ENCODE measurements at places on chromosomes 6 and 20. TPM values are rescaled to one million over a fixed set of nuclear protein-coding genes. Genes with fewer than 3 reads are reported as not detected.
A peak's percentile ranks its signal among the peaks of the same experiment; 100 is the strongest.

- H3K27ac ChIP-seq = no peak overlapping the region
- H3K4me3 ChIP-seq = no peak overlapping the region
- no peaks in the 10 kb centered on the region for H3K36me3 ChIP-seq
These were observed 101.0 kb upstream of the HDGFL1 start for GRCh38 chr6:22468256-22468965.

GRCh38 chr6:30842754-30843610 is 41.3 kb upstream of the DDR1 start:
- H3K27ac ChIP-seq = no peak overlapping the region
- no peak for DNase-seq
- no peaks in the 10 kb centered on the region for H3K36me3 ChIP-seq
- peaks cover 6% of the 10 kb centered on the region for H3K4me1 ChIP-seq
- H3K27me3 ChIP-seq = no peaks in the 10 kb centered on the region

Gene CLPSL2
- total RNA-seq = not detected

Gene WFDC12
- not detected for total RNA-seq

DNA sequence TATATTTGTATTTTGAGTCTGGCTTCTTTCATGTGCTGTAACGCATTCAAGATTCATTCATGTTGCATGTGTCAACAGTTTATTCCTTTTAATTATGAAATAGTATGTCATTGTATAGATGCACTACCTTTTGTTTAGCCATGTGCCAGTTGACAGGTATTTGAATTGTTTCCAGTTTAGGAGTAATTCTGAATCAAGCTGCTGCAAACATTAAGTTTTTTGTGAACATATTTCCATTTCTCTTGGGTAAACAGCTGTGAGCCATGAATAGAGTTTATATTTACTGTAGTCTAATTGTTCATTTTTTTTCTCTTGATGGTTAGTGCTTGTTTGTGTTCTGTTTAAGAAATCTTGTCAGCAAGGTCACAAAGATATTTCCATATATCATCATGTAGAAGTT is 142.4 kb upstream of the RIPOR2 start:
- no peak overlapping the region for H3K4me3 ChIP-seq
- H3K27ac ChIP-seq = no peak overlapping the region
- H3K4me1 ChIP-seq = no peaks in the 10 kb centered on the region
- DNase-seq = no peak
- H3K27me3 ChIP-seq = peaks cover 5% of the 10 kb centered on the region

GRCh38 chr6:76701610-76702009 is 629.1 kb upstream of the IMPG1 start:
- H3K36me3 ChIP-seq = no peaks in the 10 kb centered on the region
- no peak overlapping the region for H3K4me3 ChIP-seq
- H3K27ac ChIP-seq = no peak overlapping the region

Gene SNAI1
- total RNA-seq = not detected

DNA sequence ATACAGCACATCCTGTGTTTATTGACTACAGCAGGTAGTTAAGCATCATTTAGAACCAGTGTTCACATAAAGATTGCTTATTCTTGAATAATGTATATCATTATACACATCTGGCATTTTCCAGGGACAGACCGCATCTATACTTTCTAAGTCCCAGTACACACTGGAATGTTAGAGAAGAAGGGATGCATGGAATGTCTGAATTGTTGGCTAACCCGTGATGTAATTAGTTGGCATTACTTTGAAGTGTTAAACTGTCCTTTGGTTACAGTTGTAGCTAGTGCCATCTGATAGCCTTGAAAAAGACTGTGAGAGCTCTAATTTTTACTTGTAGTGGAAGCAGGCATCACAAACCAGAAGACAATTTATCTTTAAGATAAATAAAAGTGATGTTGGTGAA is 29.8 kb upstream of the MCHR2 start:
- H3K4me3 ChIP-seq = no peak overlapping the region
- H3K27ac ChIP-seq = no peak overlapping the region
- H3K27me3 ChIP-seq = no peaks in the 10 kb centered on the region
- H3K36me3 ChIP-seq = no peaks in the 10 kb centered on the region
- DNase-seq = no peak

DNA sequence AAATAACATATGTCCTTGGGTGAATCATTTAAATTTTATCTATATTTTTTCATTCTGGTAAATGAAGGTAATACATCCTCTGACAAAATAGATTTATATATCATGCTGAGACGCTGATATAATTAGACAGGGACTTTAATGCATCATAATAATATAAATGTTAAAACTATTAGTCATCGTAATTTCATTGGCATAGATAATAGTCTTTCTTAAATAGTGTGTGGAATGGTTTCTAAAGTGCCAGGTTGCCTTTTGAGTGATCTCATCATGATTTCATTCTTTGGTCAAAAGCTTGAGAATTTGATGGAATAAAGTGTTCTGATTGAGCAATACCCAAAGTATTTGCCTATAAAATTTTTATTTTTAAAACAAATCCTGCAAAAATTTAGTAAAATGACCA is 43.2 kb upstream of the BMP5 start:
- H3K4me3 ChIP-seq = no peak overlapping the region
- H3K27me3 ChIP-seq = no peaks in the 10 kb centered on the region
- no peak for DNase-seq
- H3K4me1 ChIP-seq = no peaks in the 10 kb centered on the region

GRCh38 chr20:33531047-33531877 is 41.4 kb downstream of the CBFA2T2 start:
- H3K4me3 ChIP-seq = no peak overlapping the region
- no peak for DNase-seq
- H3K36me3 ChIP-seq = peaks cover 14% of the 10 kb centered on the region
- no peaks in the 10 kb centered on the region for H3K27me3 ChIP-seq
- H3K27ac ChIP-seq = peak overlapping the region; percentile 52

DNA sequence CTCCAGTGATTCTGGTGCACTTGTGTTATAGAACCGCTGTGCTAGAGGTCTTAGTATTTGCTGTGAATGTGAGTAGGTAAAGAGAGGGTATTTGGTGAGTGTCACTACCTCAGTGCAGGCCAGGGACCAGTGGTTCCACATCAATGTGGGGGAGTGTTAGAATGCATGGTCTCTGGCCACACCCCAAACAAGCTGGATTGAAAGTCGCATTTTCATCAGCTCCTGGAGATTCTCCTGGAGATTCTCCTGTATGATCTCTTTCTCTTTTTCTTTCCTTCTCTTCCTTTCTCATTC is 26.8 kb upstream of the BCAS1 start:
- H3K27ac ChIP-seq = no peak overlapping the region
- H3K27me3 ChIP-seq = no peaks in the 10 kb centered on the region
- H3K4me1 ChIP-seq = peaks cover 7% of the 10 kb centered on the region
- no peak overlapping the region for H3K4me3 ChIP-seq

DNA sequence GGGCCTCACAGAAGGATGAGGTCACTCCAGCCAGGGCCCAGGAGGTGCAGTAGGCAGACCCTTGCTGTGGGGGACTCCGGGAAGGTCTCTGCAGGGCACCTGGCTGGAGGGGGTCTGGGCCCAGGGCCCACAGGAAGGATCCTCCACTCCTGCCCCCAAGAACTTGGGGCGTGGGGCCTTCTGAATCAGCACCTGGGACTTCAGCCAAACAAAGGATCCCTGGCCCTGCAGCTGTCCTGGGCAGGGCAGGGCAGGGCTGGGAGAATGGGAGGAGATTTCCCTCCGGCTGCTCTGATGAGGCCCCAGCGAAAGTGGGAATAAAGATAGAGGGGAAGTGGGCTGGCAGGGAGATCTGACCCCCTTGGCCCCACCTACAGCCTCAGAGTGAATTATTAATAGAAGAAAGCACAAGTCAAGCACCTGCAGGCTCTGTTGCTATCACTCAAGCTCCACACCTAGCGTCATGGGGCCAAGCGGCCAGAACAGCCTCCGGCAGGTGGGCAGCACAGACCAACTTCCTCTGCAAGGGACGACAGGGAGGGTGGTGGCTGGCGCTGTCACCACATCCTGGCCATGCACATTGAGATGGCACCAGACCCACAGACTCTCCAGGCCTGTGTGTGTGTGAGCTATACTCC is 61.6 kb upstream of the MRPS10 start:
- no peak overlapping the region for H3K4me3 ChIP-seq
- no peak overlapping the region for H3K27ac ChIP-seq
- H3K4me1 ChIP-seq = no peaks in the 10 kb centered on the region
- peaks cover 16% of the 10 kb centered on the region for H3K36me3 ChIP-seq
- DNase-seq = no peak
- no peaks in the 10 kb centered on the region for H3K27me3 ChIP-seq

Gene ADGRB3
- not detected for total RNA-seq

DNA sequence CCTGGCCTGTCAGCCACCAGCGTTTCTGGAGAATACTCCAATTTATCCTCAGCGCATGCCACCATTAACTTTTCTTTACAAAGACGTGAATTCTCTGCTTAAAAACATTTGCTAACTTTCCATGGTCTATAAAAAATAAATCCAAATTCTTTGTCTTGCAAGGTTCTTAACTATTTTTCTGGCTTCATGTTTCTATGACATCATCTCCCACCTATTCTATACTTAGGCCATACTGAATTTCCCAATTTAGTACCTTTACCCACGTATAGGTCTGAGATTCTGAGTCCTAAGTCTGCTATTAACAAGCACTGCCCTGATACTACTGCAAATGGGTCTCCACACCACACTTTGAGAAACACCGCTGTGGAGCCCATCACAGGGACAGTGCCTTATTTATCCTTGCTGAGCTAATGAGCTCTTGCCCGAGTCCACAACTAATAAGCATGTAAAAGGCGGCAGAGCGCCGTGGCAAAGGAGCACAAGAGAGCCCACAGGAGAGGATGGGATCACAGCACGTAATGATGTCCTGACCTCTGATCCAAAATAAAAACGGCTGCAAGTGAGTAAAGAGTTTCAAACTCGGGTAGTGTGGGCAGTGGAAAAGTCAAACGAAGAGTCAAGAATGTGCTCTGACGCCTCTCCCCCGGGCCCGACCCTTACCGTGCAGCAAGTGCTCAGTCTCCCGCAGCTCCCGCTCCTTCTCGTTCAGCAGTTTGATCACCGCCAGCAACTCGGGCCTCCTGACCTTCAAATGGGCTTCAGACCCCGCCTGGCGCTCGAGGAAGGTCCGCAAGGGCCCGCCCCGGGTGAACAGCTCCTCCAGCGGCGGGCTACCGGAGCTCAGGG is 519 bp downstream of the MTRF1L start:
- peaks cover 25% of the 10 kb centered on the region for H3K36me3 ChIP-seq
- peak overlapping the region; percentile 43 for H3K27ac ChIP-seq
- H3K4me1 ChIP-seq = peaks cover 47% of the 10 kb centered on the region
- H3K27me3 ChIP-seq = no peaks in the 10 kb centered on the region
- DNase-seq = peak; percentile 62

Gene ILRUN
- 28.8 TPM for total RNA-seq

DNA sequence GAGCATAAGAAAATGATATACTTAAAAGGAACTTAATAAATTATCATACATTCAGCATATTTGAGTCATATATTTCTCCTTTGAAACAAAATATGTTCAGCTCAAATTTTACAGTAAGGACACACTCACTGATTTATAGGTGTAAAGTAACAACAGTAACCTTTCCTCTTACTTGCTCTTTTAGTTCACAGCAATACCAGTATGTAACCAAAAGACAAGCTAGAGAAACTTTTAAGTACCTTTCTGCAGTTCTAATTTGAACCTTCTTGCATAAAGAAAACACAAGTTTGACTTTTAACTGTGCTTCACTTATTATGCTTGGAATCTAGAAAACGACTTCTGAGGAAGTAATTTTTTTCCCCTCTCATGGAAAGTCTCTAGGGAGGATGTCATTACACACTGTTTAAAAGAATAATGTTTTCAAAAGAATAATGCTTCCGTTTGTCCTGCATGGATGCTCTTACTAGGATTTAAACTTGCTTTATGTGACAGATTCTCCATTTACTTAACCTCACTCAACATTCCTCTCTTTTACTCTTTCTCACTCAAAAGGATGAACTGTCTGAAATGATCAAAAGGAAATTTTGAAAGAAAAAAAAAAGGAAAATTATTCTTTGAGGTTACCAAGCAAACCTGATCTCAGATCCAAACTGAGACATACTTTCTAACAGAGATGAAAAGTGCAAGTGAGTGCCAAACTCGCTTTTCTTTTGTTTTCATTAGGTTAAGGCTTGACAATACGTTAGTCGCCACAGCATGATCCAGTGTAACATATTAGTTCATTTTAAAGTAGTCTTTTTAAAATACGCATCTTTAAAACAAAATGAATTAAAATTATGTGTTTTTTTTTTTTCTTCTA is 22.4 kb upstream of the CALHM6 start:
- H3K4me3 ChIP-seq = no peak overlapping the region
- no peaks in the 10 kb centered on the region for H3K4me1 ChIP-seq
- H3K27me3 ChIP-seq = no peaks in the 10 kb centered on the region

Gene LY6G6C
- not detected for total RNA-seq

Gene PLA2G7
- total RNA-seq = not detected

DNA sequence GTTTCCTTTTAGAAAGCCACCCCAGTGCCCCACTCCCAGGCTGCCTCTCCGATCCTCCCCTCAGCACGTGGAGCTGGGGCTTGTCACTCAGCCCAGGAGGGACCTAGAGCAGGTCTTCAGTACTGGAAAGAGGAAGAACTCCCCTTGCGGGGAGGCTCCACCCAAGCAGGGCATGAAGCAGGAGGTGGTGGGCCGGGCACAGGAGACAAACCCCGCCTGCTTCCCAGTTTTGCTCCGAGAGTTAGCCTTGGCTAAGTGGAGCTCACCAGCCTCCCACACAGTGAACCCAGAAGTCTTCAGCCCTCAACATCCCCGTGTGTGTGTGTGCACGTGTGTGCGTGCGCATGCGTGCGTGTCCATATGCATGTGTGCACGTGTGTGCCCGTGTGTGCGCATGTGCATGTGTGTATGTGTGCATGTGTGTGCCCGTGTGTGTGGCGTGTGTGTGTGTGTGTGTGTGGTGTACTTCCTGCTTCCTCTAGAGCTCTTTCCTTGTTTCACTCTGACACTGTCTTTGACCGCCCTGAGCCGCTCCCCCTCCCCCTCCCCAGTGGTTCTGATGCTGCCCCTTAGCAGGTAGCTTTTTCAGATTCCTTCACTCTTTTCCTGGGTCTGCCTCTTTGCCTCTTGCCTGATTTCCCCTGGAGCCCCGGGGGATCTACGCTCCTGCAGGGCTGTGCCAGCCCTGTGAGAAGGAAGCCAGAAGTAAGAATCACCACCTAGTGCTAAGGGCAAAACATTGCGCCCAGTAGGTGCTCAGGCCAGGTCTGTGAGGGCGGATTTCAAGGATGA is 239.8 kb downstream of the CDC5L start:
- no peak overlapping the region for H3K4me3 ChIP-seq
- no peak for DNase-seq
- H3K4me1 ChIP-seq = no peaks in the 10 kb centered on the region
- no peak overlapping the region for H3K27ac ChIP-seq
- no peaks in the 10 kb centered on the region for H3K27me3 ChIP-seq

GRCh38 chr20:50635676-50636600 is 55.4 kb downstream of the RIPOR3 start:
- H3K4me3 ChIP-seq = no peak overlapping the region
- H3K36me3 ChIP-seq = no peaks in the 10 kb centered on the region
- no peaks in the 10 kb centered on the region for H3K27me3 ChIP-seq

- H3K4me1 ChIP-seq = no peaks in the 10 kb centered on the region
- H3K4me3 ChIP-seq = no peak overlapping the region
- no peak overlapping the region for H3K27ac ChIP-seq
- no peaks in the 10 kb centered on the region for H3K27me3 ChIP-seq
- no peaks in the 10 kb centered on the region for H3K36me3 ChIP-seq
- DNase-seq = no peak
These were observed 326.2 kb downstream of the CBLN4 start for GRCh38 chr20:55678970-55679667.

Gene COL10A1
- total RNA-seq = not detected

Gene IRF4
- not detected for total RNA-seq

Gene ENPP3
- total RNA-seq = not detected

Measured in Karpas-422 (cell line).